OCI-LY7 (cell line): ENCODE measurements at places on chromosomes 2 and 18. TPM values are rescaled to one million over a fixed set of nuclear protein-coding genes. Genes with fewer than 3 reads are reported as not detected.

Gene LDAH
- total RNA-seq: 38.1 and 41.8 TPM in 2 replicates

Gene FOXD4L1
- total RNA-seq: 0.80 and 1.5 TPM in 2 replicates

Gene IGFBP2
- 0.81 TPM in 1 of 2 replicates, not detected in the other for total RNA-seq

DNA sequence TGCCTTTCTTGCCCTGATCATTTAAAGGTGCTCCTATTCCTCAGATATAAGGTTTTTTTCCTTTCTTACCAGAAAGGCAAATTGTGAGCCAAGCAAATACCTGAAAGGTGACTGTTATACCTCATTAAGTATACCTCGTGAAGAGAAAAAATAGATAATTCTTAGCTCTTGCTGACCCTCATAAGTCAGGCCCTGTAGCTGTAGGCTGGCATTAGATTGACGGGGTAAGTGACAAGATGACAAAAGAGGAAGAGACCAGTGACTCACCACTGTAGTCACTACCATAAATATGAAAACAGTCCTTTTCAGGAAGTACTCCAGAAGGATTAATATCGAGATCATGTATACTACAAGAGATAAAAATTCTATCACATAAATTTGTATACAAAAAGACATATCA lies 104.6 kb downstream of the PTPN4 start:
- DNase-seq: no peak

GRCh38 chr2:46309052-46309953 lies 12.1 kb downstream of the EPAS1 start:
- no peak for DNase-seq

GRCh38 chr2:44324971-44325426 lies 36.3 kb downstream of the PREPL start:
- no peak for DNase-seq

GRCh38 chr2:60432035-60432601 lies 121.3 kb downstream of the BCL11A start:
- DNase-seq: no peak

- no peak for DNase-seq
These were observed 62.6 kb downstream of the C18orf63 start for GRCh38 chr18:74378179-74378682.
